ENCODE measurements at places on chromosomes 13 and 19.

DNA sequence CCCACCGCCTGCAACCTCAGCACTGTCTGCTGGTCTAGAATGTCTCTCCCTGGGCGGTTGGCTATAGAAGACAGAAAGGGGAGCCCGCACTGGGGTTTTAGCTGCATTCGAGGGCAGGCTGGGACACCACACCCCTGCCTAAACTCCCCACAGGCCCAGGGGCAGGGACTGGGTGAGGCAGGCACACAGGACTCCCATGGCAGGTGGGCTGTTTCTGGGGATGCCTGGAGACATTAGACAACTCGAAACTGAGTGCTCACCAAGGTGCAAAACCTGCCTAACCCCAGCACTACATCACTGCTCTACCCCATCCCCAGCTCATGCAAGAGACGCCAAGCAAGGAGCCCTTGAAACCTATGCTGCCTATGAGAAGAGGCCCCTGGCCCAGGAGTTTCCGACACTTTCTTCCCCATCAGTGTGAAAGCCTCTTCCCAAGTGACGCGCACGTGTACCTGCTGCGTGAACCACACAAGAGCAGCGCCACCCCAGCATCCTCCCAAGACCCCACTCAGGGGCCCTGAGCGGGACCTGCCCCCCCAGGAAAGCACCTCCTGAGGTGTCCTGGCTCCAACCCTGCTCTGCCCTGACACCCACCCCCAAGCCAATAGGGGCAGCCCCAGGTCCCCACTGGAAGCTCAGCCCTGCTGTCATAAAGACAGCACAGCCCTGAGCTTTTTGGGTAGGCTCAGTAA, 121.2 kb downstream of the TUBA3C start:
- no peak for DNase-seq

- no peak for DNase-seq
Observed at GRCh38 chr19:30046522-30046921, 104.5 kb downstream of the URI1 start.

GRCh38 chr13:62512194-62513141, 1096.8 kb upstream of the PCDH20 start:
- DNase-seq: no peak

DNA sequence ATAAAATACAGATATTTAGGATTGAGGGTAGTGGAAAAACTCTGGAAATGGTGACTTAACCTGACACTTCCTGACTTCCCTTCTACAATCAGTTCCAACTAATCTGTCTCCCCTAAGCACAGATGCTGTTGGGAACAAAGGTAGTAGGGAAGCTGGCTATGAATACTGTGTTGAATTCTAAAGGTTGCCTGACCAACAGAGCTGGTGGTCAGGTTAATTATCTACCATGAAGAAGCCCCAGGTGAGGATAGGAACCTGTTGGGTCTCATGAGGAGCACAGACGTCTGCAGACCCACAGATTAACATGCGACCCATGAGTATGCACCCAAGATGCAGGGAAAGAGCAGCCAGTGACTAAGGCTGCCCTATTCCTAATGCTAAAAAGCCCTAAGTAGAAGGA, 172.3 kb downstream of the DIAPH3 start:
- DNase-seq: no peak

DNA sequence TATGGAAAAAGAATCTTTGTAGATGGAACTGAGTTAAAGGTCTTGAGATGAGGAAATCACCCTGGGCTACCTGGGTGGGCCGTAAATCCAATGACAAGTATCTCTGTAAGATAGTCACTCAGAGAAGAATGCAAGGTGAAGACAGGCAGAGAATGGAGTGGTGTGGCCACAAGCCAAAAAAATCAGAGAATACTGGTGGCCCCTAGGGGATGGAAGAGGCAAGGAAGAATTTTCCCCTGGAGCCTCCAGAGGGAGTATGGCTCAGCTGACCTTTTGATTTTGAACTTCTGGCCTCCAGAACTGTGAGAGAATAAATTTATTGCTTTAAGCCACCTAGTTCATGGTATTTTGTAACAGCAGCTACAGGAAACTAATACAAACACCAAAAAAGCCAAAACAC, 32.7 kb upstream of the CSNK1A1L start:
- no peak for DNase-seq

All from stimulated activated CD4-positive, alpha-beta T cell treated with anti-CD3 and anti-CD28 coated beads, Interleukin-4, amount 100 ng/mL, for 48 hours (primary cell).